IPS-NIHi11 (cell line): ENCODE measurements at places on chromosomes 7 and 10.
A peak's percentile ranks its signal among the peaks of the same experiment; 100 is the strongest.

- DNase-seq = peak; percentile 22
Measured at GRCh38 chr10:128897401-128898129, 569.5 kb upstream of the MGMT start.

- no peak for DNase-seq
Measured at GRCh38 chr7:601595-602340, 82.1 kb upstream of the PDGFA start.

- no peak for DNase-seq
Measured at GRCh38 chr10:126255313-126255712, 133.0 kb downstream of the ADAM12 start.

- no peak for DNase-seq
Measured at GRCh38 chr7:121038717-121039509, 50.4 kb downstream of the CPED1 start.

DNA sequence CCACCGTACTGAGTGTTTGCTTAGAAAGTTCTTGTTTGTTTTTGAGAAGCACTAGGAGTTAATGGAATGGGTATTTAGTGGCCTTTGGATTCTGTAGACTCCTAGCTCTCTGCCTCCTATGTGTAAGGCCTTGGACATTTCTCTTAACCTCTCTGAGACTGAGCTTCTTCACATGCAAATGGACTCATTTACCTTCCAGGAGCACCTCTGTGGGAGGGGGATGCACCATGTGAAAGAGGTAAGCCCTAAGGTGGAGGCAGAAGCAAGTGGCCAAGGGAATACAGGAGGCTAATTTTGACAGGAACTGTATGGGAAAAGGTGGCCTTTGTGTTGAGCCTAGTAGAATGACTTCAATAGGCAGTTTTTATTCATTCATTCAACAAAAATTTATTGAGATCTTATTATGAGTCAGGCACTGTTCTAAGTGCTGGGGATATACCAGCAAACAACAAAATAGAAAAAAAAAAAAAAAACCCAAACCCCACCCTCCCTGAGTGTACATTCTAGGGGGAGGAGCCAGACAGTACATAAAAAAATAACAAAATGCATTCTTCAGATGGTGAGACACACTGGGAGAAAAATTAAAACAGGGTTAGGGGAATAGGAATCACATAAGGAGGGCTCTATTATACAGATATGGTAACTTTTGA is 9.2 kb upstream of the EPHA1 start:
- DNase-seq = no peak

DNA sequence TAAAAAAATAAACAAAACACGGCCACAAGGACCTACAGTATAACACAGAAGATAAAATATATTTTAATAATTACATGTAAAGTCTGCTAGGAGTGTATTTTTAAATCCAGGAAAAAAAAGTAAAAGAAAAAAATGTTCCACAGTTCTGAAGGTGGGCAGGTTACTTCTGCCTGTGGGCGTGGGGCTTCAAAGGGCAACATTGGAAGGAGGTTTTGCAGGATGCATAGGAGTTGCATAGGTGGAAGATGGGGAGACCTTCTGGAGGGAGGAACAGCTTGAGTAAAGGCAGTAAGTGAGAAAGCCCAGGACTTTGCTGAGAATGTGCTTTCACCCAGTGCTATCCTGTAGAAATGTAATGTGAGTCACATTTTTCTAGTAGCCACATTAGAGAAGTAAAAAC is 37.5 kb upstream of the PLXNA4 start:
- no peak for DNase-seq

- DNase-seq = no peak
Measured at GRCh38 chr10:70729763-70730357, 55.3 kb downstream of the TBATA start.

- DNase-seq = no peak
Measured at GRCh38 chr7:127587663-127588018, 570 bp upstream of the ARF5 start.

DNA sequence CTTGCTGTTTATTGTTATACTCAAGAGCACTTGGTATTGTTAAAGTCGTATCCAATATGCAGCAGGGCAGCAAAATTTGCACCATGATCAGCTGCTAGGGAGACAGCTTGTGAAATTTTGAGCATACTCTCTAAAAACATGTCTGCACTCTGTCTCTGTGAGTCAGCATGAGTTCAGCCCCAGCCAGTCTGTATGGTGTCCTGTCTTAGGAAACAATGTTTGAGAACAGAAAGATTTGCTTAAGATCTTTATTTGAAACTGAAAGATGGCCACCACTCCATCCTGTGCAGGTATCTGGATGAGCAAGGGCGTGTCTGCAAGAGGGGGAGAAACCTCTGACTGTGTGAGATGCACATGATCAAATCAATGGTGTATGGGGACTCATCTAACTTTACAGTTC is 97.1 kb downstream of the GNAI1 start:
- no peak for DNase-seq

GRCh38 chr10:105197598-105198364 is 556.7 kb downstream of the SORCS3 start:
- no peak for DNase-seq
